ENCODE measurements at places on chromosomes 7 and 10.

DNA sequence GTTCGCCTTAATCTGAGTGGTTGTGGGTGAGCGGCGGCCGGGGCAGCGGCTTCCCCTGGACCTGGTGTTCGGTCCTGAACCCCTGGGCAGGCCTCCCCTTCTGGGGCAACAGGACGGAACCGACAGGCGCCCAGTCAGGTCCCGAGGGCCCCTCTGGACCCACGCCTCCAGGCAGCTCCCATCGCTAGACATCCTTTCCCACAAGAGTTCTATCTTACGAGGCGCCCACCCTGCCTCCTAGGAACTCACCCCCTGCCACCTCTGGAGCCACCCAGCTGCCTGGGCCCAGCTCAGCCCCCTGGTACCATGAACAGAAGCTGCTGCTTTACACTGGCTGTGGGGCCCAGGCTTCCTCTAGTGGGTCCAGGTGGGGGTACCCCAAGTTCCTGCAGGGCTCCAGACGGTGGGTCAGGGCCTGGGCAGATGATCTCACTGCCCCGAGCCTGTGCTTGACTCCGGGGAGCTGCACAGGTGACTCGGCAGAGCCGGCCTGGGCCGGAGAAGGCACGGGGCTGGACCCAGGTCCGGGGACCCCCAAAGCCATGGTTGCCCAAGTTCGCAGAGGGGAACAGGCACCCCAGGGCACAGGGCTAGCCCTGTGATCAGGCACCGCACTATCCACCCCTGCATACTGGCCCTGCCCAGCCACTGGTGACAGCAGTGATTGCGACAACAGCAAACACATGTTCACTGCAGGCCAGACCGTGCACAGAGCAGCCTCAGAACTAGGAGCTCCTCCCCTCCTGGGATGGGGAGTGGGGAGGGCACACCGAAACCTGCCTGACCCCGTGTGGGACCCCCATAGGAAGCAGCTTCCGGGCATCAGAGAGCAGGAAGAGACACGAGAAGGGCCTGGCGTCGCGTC, 180.3 kb downstream of the ELFN1 start:
- DNase-seq, result no peak

DNA sequence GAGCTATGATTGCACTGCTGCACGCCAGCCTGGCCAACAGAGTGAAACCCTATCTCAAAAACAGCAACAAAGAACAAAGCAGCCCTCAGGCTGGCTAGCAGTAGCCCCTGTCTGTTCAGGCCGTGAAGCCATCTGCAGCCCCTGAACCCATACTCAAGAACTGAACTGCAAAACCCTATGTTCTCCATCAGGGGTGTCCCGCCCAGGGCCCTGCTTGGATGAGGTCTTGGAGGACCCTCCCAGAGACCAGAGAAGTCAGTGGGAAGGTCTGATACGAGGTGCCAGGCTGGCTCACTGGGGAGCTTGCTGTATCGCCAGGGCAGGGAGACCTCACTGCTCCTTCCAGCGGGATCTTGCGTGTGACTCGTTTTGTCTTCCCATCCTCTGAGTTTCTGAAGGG, 39.3 kb downstream of the RBM17 start:
- DNase-seq, result no peak

DNA sequence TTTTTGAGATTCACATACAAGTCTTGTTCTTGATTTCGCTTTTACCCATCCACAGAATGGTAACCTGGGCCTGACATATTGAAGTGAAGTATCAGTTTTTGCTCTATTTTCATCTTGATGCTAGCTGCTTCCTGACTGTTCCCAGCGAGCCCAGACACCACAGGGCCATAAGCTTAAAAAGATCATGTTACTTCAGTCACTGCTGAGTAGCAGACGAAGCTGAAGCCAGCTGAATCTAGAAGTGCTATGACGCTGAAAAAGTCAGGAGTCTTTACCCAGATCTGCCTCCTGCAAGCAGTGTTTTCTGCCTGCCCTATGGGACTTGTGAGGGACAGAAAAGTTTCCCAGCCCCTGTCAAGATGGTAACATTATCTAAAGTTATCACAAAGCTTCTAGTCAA, 2.7 kb upstream of the PRXL2A start:
- DNase-seq, result no peak

- DNase-seq, result no peak
Measured at GRCh38 chr10:72597897-72598296, 28.0 kb downstream of the MICU1 start.

- DNase-seq, result no peak
Measured at GRCh38 chr10:32131388-32131787, 75.2 kb upstream of the KIF5B start.
